Body of pancreas (tissue), 4 donors: ENCODE measurements at places on chromosomes 3 and 15.

GRCh38 chr15:85542895-85543331 is 162.5 kb downstream of the AKAP13 start:
- no peak for DNase-seq

- DNase-seq: no peak
Measured at GRCh38 chr3:46918634-46919033, 41.1 kb downstream of the PTH1R start.

DNA sequence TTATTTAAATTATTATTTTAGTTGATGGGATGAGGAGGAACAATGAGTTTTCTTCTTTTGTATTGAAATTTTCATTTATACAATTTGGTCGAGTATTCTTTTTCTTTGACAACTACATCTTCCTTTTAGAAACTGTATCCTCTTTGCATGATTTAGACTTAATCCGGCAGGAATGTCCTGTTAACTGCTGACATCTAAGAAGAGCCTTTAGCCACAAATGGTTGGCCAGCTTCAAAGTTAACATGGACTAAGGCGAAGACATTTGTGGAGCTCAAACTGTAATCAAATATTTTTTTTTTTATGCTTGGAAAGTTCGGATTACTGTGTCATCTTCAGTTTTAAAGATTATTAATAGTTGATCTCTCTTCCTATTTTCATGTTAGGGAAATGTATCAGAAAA is 43.2 kb downstream of the RIOX2 start:
- DNase-seq: no peak

GRCh38 chr3:189311521-189311920 is 139.8 kb downstream of the TPRG1 start:
- no peak for DNase-seq

DNA sequence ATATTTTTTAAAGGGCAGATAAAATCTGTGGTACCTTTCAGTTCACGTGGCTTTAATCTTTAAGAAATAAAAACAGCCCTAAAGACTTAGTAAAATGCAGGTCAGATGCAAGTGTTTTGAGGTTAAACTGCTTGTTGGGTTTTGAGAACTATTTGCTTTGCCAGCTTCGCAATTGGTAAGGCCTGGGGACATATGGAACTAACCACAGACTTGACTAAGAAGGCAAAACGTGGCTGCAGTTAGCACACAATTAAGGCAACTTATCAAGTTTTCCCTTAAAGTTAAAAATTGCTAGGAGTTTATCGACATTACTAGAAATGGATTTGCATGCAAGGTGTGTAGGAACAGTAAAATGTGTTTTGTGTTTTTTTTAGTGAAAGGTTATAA is 206.9 kb downstream of the ZNF385D start:
- no peak for DNase-seq

GRCh38 chr15:95883064-95883463 is 447.4 kb upstream of the NR2F2 start:
- no peak for DNase-seq

DNA sequence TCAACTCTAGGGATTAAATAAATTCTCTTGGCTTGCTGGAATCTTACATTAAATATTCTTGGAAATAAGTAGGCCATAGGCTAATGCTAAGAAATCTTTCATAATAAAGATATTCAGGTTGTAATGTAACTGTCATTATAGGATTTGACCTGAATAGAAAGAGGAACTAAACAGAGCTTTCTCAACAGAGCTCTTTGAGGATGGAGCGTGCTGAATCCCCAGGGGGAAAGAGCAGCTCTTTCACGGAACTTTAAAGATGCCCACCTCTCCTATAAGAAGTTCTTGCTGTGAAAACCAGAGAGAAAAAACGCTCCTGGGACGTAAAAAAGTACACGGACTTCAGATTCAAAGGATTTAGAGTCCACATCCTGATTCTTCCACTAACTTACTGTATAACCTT is 77.9 kb downstream of the NTRK3 start:
- DNase-seq: no peak

- peak; percentile 63 for DNase-seq
Measured at GRCh38 chr3:113211330-113212149, at the start of gene BOC. Gene BOC, plus strand, starts transcription at chr3:113211557. Its CDS starts 38,246 bp downstream, at chr3:113249803.

GRCh38 chr3:14553871-14554270 is 13.7 kb upstream of the GRIP2 start:
- no peak for DNase-seq

DNA sequence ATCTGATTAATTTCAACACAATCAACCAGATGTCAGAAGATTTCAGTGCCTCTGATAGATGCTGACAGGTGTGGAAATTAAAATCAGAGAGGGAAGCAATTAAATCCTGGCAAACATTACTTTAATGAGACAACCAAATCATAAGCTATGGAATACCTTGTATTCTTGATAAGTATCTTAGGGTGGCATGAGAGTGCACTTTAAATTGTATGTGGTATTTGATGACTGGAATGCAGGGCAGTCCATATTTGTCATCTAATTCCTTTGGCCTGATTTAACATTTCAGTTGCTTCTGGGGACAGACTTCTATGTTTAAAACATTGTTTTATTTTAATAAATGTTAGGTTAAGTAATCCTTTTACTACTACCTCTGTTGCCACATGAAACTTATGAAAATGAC is 184.1 kb downstream of the LPP start:
- DNase-seq: no peak

GRCh38 chr3:65808407-65808806 is 230.3 kb downstream of the MAGI1 start:
- no peak for DNase-seq

DNA sequence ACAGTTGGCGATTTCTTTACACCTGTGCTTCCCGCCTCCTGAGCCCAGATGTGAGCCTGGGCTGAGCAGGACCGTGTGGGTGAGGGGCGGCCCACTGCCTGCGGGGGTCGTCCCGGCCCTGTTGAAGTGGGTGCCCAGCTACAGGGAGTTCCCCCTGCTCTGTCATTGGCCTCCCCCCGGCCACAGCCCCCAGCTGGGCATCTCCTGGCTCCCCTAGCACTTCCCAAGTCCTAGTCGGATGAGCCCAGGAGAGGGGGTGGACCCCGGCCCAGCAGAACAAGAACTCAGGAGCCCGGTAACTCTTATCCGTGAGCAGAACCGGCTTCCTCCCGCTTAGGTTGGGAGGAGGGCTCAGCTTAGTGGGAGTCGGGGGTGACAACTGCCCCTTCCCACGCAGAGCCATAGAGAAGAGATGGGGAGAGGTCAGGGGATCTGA is 757 bp downstream of the PAQR5 start:
- no peak for DNase-seq

DNA sequence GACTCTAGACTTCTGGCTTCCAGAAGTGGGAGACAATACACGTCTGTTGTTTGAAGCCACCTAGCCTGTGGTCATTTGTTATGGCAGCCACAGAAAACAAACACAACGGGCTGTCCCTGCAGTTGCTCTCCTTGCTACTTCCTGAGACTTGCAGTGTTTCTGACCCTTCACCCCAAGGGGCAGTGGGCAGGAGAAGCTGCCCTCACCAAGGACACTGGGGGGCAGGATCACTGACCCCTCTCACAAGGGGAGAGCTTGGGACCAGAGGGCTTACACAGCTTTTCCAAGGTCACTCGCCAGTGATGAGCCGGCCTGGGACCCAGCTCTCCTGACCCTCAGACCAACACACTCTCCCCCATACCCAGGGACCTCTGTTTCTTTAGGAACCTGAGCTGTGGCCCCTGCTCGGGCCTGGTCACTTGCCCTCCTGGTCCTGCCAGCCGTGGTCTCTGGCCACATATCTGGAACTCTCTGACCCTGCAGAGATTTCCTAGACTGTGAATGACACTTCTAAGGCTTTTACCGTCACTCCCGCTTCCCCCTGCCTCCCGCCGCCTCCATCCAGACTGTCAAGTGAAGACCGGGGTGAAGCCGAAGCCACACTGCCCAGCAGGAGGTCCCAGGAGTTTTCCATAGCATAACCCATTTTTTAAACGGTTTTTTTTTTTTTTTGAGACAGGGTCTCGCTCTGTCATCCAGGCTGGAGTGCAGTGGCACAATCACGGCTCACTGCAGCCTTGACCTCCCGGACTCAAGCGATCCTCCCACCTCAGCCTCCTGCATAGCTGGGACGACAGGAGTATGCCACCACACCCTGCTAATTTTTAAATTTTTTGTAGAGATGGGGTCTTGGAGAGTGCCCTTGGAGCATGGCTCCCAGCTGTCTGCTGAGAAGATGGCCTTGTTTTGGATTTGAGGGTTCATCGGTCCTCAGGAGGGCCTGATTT is 4.4 kb downstream of the ATP2B2 start:
- DNase-seq: no peak

GRCh38 chr3:117524890-117525289 is 815.3 kb downstream of the TUSC7 start:
- DNase-seq: no peak

GRCh38 chr3:146160964-146161662 is at the start of gene PLOD2:
Gene PLOD2, minus strand, starts transcription at chr3:146161184. Its CDS starts 195 bp downstream, at chr3:146160989.
- DNase-seq: peak; percentile 88

GRCh38 chr15:83581381-83581780 is 72.5 kb upstream of the ADAMTSL3 start:
- DNase-seq: no peak

- DNase-seq: no peak
Measured at GRCh38 chr3:25781145-25781757, 2.0 kb downstream of the NGLY1 start.

- DNase-seq: no peak
Measured at GRCh38 chr3:53030619-53031449, 15.0 kb downstream of the SFMBT1 start.

- no peak for DNase-seq
Measured at GRCh38 chr15:97045666-97046421, 715.3 kb downstream of the NR2F2 start.
